ENCODE measurements at places on chromosomes 1 and 21.

- no peak for DNase-seq
Measured at GRCh38 chr1:6322161-6322560, 61.3 kb upstream of the GPR153 start.

GRCh38 chr1:230119340-230119739 is 52.3 kb downstream of the GALNT2 start:
- no peak for DNase-seq

DNA sequence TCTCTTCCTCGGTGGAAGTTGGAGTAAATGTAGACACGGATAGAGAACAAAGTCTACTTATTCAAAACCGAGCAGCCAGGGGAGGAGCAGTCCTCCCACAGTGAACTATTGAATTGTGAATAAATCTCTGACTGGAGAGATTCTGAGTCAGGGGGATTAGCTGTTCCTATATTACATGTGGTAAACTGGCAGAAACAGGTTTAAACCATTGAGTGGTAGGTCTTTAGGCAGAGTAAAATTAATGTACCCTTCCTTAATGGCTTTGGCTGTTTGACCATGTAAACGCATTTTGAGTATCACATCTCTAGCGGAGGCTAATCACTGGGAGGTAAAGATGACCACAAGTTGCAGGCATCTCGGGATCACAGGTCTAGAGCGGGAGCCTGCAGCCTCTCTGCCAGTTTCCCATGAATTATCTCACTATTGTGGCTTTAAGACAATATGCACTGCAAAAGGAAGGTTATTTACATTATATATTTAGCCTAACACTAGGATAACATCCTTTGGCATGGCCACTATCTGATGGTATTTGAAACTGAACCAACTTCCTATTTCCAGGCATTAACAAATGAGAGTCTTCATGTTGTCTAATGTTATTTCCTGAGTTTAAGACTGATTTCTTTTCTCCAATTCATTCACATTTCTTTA is 7.9 kb upstream of the DISC1 start:
- no peak for DNase-seq

- DNase-seq = no peak
Measured at GRCh38 chr1:52264530-52265115, 101.4 kb downstream of the CC2D1B start.

- peak; percentile 59 for DNase-seq
Measured at GRCh38 chr1:10943991-10944730, 68.3 kb upstream of the TARDBP start.

DNA sequence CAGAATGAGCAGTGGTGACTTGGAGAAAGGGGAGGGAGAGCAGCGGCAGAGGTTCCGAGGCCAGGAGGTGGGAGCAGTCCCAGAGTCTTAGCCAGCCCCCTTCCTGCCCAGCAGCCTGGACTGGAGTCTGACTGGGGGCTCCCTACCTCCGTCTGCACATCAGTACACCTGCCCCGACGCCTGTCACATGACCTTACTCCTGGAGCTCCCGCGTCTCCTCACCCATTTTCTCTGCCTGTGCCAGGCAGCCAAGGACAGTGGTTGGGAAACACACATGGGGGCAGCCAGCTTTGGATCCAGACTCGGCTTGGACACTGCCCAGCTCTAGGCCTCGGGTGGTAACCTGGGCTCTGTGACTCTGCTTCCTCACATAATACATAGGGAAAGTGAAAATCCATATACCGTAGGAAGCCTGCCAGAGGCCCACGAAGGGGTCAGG is 16.9 kb downstream of the ACTRT2 start:
- no peak for DNase-seq

DNA sequence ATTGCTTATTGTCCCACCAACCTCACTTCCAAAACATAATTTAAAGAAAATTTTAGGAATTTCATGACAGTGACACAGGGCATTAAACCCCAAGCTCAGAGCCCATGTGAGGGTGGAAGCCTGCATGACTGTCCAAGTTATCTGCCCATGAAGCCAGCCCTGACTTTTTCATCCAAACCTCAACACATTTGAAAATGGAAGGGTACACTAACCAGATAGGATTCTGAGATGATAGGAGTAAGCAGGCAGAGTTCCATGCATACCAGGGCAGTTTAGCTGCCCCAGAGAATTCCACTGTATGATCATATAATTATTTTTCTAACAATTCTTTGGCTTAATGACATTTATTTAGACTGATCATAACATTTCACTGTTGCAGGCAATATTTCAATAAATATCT is 986.0 kb downstream of the TTLL7 start:
- DNase-seq = no peak

DNA sequence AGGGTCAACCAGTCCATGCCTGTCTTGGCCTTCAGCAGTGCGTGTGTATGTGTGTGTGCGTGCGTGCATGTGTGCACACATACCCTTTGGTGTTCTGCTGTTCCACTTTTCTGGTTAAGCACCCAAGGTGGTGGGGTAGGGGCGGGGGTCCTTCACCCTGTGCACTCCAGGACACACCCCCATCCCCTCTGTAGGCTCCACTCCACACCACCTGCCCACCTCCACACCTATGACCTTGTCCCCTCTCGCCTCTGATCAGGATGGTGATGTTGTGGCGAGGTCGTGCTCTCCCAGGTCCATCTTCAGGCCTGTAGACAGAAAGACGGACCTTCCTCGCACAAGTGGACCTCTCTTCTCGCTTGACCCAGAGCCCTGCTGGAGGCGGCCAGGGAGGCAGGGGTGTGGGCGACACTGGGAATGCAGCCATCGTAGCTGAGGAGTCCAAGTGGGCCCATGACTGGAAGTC is 44.6 kb downstream of the WDR4 start:
- DNase-seq = no peak

- no peak for DNase-seq
Measured at GRCh38 chr1:43481491-43481890, 27.8 kb upstream of the HYI start.

DNA sequence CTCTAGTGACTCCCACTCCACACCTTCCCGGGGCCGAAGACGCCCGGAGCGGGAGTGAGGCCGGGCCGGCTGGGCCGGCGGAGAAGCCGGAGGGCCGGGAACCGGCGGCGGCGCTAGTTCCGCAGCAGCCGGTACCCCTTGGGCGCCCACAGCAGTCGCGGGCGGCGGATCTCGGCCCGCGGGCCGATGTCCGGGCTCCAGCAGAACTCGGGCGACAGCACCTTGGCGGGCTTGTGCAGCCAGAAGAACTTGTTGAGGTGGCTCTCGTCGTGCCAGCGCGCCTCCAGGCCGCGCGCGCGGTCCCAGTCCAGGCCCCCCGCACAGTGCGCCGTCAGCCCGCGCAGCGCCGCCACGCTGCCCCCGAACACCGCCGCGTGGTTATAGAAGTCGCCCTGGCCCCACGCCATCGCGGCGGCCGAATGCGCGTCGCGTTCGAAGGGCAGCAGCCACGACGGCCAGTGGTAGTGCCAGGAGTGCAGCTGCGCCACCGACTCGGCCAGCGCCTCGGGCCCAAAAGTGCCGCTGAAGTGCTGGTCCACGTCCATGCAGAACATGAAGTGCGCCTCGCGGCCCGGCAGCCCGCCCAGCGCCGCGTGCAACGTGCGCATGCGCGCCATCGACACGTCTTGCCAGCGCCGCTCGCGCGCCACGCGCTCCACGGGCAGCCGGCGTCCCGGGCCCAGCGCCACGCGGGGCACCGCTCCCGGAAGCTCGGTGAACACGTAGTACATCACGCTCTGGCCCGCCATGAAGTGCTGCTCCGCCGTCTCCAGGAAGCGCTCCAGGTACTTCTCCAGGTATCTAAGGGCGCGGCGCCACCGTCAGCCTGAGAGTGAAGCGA is 14.0 kb downstream of the A3GALT2 start:
- peak; percentile 46 for DNase-seq

DNA sequence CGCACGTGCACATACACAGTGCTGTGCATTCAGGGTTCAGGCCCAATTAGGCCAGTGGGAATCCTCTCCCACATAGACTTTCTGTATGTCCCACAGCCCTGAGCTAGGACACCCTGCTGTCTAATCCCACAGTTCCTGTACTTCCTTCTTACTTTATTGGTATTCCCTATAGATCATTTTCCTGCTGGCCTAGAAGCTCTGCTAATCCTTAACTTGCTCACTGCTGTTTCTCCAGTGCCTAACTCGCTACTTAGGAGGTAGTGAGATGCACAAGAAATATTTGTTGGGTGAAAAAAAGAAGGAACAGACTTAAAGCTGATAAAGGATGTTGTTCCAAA is 34.1 kb upstream of the FHAD1 start:
- no peak for DNase-seq

- no peak for DNase-seq
Measured at GRCh38 chr21:33403786-33404585, 773 bp downstream of the IFNGR2 start.

GRCh38 chr1:78145105-78145580 is 99.4 kb downstream of the GIPC2 start:
- DNase-seq = peak; percentile 60

DNA sequence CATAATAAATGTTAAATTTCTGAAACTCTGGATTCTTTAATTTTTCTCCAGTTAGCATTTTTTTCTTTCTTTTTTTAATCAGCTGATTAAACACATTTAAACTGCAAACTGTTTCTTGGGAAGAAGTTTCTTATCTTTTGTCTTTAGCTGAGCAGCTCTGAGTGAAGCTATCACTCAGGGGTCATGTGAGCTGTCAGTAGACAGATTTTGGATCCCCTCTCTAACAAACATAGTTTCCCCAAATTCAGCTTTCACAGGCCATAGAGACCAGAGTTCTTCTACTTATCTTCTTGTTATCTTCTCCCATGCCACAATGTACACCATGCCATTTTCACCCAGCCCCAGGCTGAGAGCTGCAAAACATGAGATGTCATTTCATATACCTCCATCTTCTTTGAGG is 148.9 kb downstream of the CDC42BPA start:
- no peak for DNase-seq

DNA sequence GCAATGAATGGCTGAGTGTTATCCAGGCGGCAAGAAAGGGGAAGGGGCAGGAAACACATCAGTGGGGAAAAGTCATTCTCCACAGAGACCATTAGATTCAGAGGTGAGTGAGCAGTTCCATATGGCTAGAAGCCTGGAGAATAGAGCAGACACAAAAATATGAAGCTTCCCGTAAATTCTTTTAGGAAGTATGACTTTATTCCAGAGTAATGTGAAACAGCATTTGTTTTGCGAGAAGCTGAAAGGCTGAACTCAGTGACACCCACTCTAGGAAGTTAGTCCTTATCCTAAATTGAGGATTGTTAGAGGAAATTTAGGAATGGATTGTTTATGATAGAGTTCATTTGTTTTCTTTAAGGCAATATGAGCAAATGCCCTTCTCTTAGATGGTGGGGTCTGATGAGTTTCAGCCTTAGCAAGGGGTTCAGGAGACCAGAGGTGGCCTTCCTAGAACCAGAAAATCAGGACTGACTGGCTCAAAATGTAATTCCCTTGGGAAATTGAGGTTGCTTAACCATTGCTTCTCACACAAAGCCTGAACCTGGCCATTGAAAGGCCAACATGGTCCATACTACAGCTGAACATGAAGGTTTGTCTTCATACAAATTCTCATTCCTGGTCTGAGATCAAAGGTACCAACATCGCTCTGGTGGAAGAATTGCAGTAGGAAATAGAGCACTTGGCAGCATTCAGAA is 167.5 kb downstream of the TPR start:
- no peak for DNase-seq

GRCh38 chr1:65431111-65431705 is 10.7 kb downstream of the LEPR start:
- peak; percentile 41 for DNase-seq

DNA sequence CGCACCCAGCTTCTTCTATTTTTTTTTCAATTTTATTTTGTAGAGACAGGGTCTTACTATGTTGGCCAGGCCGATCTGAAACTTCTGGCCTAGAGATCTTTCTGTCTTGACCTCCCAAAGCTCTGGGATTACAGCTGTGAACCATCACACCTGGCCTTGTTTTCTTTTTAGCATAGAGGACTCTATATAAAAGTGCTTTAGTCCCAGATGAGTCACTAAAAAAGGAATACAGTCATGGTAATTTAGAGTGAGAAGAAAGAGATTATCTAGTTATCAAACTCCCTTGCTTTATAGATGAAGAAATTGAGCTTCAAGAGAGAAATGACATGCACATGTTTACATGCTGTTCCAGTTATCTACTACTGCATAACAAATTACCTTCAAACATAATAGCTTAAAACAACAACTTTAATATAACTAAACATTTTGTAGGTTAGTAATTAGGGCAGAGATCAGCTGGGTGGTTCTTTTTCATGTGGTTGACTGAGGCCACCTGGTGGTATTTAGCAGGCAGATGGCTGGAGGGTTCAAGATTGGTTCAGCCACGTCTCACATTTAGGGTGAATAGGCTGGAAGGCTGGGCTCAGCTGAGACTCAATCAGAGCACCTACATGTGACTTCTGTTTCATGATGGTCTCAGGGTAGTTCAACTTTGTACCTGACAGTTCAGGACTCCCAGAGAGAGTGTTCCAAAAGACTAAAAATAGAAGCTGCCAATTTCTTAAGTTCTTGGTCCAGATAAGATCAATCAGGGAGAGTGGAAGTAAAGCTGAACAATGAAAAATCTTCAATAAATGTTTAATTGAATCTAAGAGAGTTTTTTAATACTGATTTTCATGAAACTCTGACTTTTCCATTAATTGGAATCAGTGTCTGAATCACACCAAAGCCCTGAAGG is 16.9 kb upstream of the MTF2 start:
- no peak for DNase-seq

DNA sequence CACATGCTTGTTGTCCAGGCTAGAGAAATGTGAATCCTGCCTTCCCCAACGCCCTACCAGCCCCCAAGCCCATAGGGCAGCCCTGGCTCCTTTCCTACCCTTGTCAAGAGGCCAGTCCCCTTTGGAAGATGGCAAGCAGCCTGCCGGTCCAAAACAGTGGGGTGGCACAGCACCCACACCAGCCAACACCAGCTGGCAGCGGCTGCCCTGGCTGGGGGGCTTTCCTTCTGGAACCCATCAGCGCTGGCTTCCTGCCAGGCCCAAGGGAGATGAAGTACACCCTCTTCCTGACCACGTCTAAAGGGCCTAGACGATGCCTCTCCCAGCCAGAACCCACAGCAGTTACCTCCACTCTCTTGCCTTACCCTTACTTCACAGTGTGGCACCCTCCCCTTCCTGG is 24.2 kb downstream of the KCNN3 start:
- no peak for DNase-seq

DNA sequence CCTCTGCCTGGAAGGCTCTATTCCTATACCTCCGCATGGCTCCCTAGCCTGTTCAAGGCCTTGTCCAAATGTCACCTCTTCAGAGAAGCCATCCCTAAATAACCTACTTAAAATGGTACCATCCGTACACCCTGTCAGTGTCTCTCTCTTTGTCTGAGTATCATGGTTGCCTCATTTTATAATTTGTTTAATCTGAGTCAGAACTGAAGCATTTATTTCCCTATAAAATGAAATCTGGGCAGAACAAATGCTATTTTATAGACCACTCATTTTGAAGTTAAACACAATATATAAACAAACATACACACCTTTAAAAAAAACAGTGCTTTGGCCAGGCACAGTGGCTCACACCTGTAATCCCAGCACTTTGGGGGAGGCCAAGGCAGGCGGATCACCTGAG is 30.2 kb downstream of the RERE start:
- DNase-seq = no peak

GRCh38 chr1:2606881-2607621 is 20.5 kb downstream of the PRXL2B start:
- DNase-seq = no peak
